ENCODE measurements at places on chromosomes 7 and 10. TPM values are rescaled to one million over a fixed set of nuclear protein-coding genes. Genes with fewer than 3 reads are reported as not detected.

- no peak for DNase-seq
Observed at GRCh38 chr10:109467551-109467950, 455.8 kb downstream of the XPNPEP1 start.

The TUBB8 gene
- not detected for total RNA-seq

GRCh38 chr10:78567680-78568455 is 500.9 kb upstream of the ZMIZ1 start:
- no peak for DNase-seq

DNA sequence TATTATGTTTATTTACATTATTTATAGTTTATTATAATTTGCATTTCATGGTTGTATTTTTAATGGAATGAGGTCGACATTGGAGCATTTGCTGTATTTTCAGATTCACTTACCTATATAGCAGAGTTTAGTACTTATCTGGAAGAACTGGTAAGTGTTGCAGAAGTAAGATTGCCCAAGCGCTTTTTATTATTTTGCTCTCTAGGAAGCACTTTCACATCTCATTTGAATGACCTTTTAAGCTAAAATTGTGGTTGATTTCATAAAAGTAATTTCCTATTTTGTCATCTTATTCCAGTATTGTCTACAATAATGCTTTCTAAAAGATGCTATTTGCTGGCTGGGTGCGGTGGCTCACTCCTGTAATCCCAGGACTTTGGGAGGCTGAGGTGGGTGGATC is 28.6 kb downstream of the SEC61A2 start:
- no peak for DNase-seq

GRCh38 chr10:3723766-3724165 is 61.2 kb downstream of the KLF6 start:
- DNase-seq = no peak

The NODAL gene
- total RNA-seq = not detected

The BEND7 gene
- total RNA-seq = 25.8 TPM

DNA sequence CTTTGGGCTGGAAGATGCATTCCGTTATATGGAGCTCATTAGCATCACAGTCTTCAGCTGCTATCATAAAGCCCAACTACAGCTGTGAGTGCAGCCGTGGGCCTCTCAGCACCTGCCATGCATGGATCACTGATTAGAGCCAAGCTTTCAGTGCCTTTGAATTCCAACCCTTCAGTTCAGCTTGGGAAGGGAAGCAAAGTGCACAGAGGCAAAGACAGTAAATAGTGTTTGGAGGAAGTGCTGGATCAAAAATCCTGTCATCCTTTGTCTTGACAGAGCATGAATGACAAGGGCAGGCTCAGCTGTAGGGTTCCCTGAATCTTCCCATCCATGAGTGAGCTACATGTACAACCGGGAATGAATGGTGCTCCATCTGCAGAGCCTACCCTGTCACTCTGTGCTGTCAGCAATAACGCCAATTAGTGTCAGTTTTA is 153.7 kb downstream of the DNAJB9 start:
- DNase-seq = no peak

GRCh38 chr7:20146451-20146850 is 70.7 kb downstream of the MACC1 start:
- no peak for DNase-seq

DNA sequence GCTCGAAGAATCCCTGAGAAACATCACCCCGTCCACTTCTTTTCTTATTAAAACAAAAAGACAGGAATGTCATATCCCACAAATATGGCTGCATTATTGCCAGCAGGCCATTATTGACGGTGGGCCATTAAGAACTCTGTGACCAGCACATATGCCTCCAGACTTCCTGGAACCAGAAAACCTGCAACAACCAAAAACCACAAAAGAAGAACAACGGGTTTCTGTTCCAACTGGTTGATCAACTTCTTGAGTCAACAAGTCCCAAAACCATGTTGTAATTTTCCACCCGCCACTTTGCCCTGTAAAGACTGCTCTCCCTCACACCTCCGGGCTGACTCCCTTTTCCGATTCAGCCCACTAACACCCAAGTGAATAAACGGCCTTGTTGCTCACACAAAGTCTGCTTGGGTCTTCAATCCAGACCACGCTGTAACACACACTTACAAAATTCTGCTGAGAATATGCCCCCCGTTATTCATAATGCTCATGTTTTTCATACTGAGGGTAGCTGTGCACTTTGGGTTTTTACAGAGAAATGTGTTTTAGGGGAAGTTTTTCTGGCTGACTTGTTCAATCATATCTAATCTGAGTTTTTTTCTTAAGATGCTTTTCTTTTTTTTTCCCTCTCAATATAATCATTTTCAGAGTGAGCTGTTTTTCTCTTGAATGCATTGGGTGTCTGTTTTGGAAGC is 20.7 kb downstream of the ZNF107 start:
- no peak for DNase-seq

DNA sequence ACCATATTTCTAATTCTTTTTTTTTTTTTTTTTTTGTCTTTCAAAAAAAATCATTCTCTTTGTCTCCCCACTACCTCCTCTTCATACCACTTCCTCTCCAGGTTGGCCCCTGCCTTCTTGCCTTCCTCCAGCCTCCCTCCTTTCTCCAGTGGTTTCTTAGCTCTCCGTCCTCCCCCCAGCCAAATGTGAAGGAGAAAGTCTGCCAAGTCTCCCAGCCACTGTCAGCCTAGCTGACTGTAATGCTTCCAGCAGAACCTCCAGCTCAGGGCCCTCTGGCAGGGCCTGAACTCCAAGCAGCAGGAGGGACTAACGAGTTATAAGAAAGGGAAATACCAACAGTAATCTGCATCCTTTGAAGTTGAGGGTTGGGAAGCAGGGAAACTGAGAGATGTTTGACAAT is 35.5 kb upstream of the BICC1 start:
- no peak for DNase-seq

DNA sequence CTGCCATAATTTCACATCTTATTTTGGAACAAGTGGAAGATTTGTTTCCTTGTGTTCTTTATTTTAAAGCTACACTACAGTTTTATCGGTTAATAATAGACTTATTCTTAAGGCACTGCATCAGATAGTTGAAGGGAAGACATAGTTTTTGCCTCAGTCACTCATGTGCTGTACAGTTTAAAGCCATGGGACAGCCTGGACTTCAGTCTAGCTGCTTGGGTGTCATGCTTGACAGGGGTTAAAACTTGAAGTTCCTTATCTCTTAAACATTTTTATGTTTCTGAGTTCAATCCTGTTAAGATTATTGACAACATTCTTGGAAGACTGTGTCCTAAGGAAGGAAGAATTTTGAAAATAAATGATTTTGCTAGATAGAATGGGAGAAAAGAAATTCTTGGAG is 49.7 kb downstream of the PPP1R9A start:
- DNase-seq = no peak

DNA sequence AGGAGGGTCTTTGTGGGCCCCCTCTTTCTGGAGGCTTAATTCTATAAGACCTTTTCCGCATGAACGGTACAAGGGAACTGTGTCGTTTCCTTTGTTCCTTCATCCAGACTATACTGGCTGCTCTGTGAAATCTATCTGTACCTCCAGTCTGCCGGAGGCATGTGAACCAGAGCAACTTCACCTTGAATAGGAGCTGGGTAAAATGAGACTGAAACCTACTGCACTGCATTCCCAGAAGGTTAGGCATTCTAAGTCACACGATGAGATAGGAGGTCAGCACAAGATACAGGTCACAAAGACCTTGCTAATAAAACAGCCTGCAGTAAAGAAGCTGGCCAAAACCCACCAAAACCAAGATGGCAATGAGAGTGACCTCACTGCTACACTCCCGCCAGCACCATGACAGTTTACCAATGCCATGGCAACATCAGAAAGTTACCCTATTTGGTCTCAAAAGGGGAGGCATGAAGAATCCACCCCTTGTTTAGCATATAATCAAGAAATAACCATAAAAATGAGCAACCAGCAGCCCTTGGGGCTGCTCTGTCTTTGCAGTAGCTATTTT is 36.8 kb upstream of the INPP5F start:
- DNase-seq = no peak

GRCh38 chr10:77207828-77208185 is 429.8 kb downstream of the KCNMA1 start:
- DNase-seq = no peak

- DNase-seq = no peak
Observed at GRCh38 chr10:97656777-97657176, 16.3 kb downstream of the PI4K2A start.

DNA sequence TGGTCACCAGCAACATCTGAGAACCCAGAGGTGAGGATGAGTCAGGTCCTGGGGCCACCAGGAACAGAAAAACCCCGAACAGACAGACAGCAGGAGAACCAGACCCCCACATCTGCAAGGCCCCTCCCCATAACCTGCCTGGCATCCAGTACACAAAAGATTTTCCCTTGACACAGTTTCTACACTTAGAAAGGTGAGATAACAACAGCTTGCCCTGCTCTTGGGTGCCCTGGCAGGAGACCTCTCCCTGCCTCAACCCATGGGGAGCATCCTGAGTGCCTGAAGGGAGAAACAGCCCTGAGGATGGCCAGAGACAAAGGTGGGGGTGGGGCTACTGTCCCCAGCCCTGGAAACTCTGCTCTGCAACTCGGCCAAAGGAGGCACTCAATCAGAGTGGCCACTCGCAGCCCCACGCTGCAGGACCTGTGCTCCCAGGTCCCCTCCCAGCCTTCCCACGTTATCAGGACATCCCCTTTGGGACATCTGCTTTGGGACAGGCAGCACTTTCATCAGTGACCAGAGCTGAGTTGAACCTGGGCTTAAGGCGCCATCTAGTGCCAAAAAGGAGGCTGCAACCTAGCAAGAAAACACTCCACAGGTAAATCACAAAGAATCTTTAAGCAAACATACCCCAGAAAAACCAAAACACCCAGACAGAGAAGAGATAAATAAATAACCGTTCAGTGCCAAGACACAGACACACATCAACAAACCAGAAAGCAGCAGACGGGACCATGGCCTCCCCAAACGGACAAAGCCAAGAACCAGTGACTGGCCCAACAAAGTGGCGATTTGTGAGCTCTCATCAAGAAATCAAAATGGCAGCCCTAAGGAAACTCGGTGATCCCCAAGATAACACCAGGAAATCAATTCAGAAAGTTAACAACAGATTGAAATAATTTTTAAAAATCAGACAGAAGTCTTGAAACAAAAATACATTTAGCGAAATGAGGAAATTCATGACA is 233.7 kb downstream of the PTPRN2 start:
- peak; percentile 27 for DNase-seq

The ZNF248 gene
- 9.9 TPM for total RNA-seq

The SERPINE1 gene
- 17.7 TPM for total RNA-seq

- DNase-seq = no peak
Observed at GRCh38 chr10:93601146-93601773, at the start of gene RBP4. RBP4 (minus strand) TSS chr10:93601235; CDS start chr10:93601028, 207 bp downstream.

- no peak for DNase-seq
Observed at GRCh38 chr10:129844216-129844766, 119.8 kb downstream of the EBF3 start.
